SK-N-SH (cell line): ENCODE measurements at places on chromosomes 6 and 20. TPM values are rescaled to one million over a fixed set of nuclear protein-coding genes. Genes with fewer than 3 reads are reported as not detected.
A peak's percentile ranks its signal among the peaks of the same experiment; 100 is the strongest.

GRCh38 chr20:58619864-58620431, 31.1 kb upstream of the STX16 start:
- no peak overlapping the region for H3K27ac ChIP-seq
- H3K4me1 ChIP-seq: peaks cover 7% of the 10 kb centered on the region; the same call in 1 of the 2 replicates
- no peaks in the 10 kb centered on the region for H3K27me3 ChIP-seq
- no peaks in the 10 kb centered on the region for H3K36me3 ChIP-seq
- H3K4me3 ChIP-seq: no peak overlapping the region
- DNase-seq: no peak

DNA sequence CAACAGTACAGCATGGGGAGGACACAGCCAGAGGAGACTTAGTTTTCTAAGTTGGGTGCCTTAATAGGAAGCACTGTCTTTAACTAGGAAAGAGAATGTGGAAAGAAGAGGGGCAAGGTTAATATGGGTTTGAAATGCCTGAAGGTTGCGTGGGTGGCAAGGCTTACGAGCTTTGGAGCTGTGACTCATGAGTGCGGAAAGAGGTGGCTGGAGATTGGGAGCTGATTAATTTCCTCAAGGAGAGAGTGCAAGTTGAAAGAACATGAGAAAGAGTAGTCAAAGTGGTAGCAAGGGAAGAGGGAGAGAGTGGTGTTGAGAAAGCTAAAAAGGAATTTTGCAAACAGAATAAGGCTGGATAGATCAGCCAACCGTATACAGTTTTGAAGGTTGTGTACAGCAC, 315.1 kb upstream of the PRND start:
- H3K27ac ChIP-seq: peak overlapping the region; percentile 35; the same call in 1 of the 2 replicates
- no peaks in the 10 kb centered on the region for H3K36me3 ChIP-seq
- no peak overlapping the region for H3K4me3 ChIP-seq
- DNase-seq: no peak
- H3K27me3 ChIP-seq: no peaks in the 10 kb centered on the region

- peaks cover 7% of the 10 kb centered on the region; the same call in 1 of the 2 replicates for H3K4me1 ChIP-seq
- H3K27me3 ChIP-seq: no peaks in the 10 kb centered on the region
- no peak for DNase-seq
- no peak overlapping the region for H3K4me3 ChIP-seq
- no peak overlapping the region for H3K27ac ChIP-seq
These were observed 3.8 kb downstream of the PDRG1 start for GRCh38 chr20:31948008-31948407.

DNA sequence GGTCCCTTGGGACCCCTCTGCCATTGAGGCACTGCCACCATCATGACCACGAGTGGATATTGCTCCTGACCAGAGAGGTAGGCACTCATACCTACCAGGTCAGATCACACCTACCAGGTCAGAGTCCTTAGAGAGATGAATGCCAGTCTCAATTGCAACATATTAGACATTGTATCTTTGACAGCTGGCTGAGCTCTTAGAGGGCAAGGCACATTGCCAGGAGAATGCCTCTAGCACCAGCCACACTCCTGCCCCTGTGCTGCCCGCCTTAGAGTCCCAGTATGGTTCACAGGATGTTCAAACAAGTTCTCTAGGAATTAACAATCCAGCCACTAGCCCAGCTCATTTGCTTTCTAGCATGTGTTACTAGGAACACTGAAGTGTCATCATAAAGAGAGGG, 65.9 kb downstream of the TMEM244 start:
- no peaks in the 10 kb centered on the region for H3K4me1 ChIP-seq
- H3K36me3 ChIP-seq: no peaks in the 10 kb centered on the region
- DNase-seq: no peak

BNIP5 gene
- not detected in 2 replicates for polyA plus RNA-seq

CGA gene
- polyA plus RNA-seq: 0.10 and 0.18 TPM in 2 replicates

POPDC3 gene
- 19.0 and 21.3 TPM in 2 replicates for polyA plus RNA-seq

DNA sequence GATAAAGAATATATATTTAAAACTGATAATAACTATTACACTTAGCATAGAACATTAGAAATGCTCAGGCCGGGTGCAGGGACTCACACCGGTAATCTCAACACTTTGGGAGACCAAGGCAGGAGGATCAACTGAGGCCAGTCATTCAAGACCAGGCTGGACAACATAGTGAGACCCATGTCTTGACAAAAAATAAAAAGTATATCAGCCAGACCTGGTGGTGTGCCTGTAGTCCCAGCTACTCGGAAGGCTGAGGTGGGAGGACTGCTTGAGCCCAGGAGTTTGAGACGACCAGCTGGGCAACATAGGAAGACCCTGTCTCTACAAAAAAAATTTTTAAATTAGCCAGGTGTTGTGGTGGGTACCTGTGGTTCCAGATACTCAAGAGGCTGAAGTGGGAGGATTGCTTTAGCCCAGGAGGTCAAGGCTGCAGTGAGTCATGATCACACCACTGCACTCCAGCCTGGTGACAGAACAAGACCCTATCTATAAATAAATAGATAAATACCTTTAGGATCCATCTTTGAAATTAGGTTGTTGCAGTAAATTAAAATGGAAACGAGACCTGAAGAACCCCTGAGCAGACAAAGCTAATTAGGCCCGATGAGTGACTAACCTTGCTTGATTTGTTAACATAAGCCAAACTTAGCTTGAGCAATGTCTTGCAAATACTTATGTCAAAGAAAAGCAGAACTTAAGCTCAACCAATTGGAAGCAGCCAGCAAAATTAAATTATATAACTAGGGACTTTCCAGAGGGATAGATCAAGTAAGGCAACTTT, 75.8 kb upstream of the E2F3 start:
- H3K36me3 ChIP-seq: no peaks in the 10 kb centered on the region
- H3K4me1 ChIP-seq: no peaks in the 10 kb centered on the region
- H3K27me3 ChIP-seq: no peaks in the 10 kb centered on the region
- no peak overlapping the region for H3K27ac ChIP-seq
- no peak overlapping the region for H3K4me3 ChIP-seq
- no peak for DNase-seq

DNA sequence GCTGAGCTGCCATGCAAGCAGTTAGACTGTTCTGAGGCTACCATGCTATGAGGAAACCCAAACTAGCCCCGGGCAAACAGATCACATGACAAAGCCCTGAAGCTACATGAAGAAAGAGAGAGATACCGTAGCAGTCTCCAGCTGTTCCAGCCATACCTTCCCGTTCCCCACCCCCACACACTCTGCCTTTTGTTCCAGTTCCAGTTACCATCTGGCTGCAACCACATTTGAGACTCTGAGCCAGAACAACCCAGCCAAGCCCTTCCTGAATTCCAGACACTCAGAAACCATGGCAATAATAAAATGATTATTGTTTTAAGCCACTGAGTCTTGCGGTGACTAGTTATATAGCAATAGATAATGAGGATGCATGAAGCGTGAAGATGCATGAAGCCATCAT, 28.3 kb downstream of the RIN2 start:
- no peak overlapping the region for H3K4me3 ChIP-seq
- H3K4me1 ChIP-seq: peaks cover 25% of the 10 kb centered on the region
- no peak for DNase-seq
- H3K27me3 ChIP-seq: no peaks in the 10 kb centered on the region
- peaks cover 10% of the 10 kb centered on the region for H3K36me3 ChIP-seq

DNA sequence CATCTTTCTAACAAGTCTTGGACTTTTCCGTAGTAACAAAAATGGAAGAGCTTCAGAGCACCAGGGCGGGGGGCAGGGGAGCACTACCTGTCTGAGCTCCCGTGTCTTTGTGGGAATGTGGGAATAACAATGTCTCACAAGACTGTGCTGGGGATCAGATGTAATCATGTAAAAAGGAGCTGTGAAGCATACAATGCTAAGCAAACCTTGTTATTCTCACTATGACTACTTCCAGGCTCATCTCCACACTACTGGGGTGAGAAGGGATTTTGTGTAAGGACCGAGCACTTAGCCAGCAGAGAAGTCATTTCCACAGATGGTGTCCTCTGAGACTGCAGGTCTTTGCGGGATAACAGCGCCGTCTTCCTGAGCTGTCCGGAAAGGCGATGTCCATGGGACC, 27.1 kb downstream of the PRR18 start:
- H3K4me1 ChIP-seq: no peaks in the 10 kb centered on the region; the same call in 1 of the 2 replicates
- H3K27ac ChIP-seq: no peak overlapping the region
- no peaks in the 10 kb centered on the region for H3K36me3 ChIP-seq

- no peak overlapping the region for H3K27ac ChIP-seq
- DNase-seq: no peak
- no peak overlapping the region for H3K4me3 ChIP-seq
- H3K36me3 ChIP-seq: no peaks in the 10 kb centered on the region
These were observed 129.6 kb downstream of the CD24 start for GRCh38 chr6:106844930-106845329.

ENPP3 gene
- not detected in 2 replicates for polyA plus RNA-seq

DNA sequence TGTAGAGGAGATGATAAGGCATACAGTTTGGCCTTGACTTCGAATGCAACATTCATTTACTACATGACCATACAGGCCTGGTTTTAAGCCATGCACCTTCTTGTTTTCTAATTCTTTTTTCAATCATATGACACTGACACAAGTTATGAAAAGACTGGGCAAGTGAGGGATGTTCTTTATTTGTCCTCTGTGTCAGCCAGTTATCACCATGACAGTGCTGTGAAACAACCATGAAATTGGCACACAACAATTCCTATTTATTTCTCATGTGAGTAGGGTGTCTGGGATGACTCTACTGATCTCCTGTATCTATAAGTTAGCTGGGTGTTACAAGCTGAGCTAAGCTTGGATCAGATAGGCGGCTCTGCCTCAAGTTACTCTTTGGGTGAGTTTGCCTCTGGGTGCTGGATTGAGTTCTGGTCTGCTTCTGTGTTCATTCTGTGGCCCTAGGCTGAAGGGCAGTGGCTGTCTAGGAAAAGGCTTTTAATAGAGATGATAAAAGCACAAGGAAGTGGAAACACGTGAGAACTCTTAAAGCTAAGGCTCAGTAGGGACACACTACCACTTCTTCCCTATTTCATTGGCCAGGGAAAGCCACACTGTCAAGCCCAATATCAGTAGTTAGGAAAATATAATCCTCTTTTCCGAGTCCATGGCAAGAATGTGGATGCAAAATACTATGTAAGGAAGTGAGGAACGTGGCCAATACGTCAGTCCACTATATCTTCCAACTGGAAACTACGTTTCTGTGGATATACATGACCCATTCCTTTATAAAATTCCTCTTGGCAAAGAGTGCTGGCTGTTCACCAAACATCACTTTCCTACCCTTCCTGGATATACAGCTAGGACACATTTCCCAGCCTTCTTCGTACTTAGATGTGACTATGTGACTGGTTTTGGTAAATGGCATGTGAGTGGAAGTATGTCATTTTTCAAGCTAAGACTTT, 126.2 kb upstream of the RNF24 start:
- H3K36me3 ChIP-seq: no peaks in the 10 kb centered on the region
- H3K4me1 ChIP-seq: peaks cover 3% of the 10 kb centered on the region
- H3K4me3 ChIP-seq: no peak overlapping the region
- H3K27ac ChIP-seq: no peak overlapping the region
